Hematopoietic multipotent progenitor cell (in vitro differentiated cells): ENCODE measurements at places on chromosomes 5 and 9. TPM values are rescaled to one million over a fixed set of nuclear protein-coding genes. Genes with fewer than 3 reads are reported as not detected.
A peak's percentile ranks its signal among the peaks of the same experiment; 100 is the strongest.

- DNase-seq: peak; percentile 59
Observed at GRCh38 chr5:59506285-59506877, 387.1 kb downstream of the PDE4D start.

- no peak for DNase-seq
Observed at GRCh38 chr5:99543841-99544240, 615.0 kb upstream of the CHD1 start.

DNA sequence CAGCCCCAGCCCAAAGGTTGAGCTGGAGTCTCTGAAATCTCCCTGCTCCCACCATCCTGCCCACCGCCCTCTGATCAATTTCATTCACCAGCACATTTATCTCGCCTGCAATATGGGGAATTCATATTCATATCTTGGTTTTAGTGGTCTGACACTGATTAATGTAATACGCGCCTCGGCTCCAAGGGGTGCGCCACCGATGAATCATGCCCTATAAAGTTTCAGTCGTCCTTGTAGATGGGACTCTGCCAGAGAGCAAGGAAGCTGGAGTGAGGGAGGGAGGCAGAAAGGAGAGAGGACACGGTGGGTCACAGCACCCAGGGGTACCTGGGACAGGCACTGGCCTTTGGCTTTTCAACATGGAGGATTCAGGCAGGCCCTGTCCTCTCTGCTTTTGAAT is 8.9 kb downstream of the IRX1 start:
- DNase-seq: no peak

GRCh38 chr5:82424211-82424610 is 146.1 kb upstream of the RPS23 start:
- no peak for DNase-seq

DNA sequence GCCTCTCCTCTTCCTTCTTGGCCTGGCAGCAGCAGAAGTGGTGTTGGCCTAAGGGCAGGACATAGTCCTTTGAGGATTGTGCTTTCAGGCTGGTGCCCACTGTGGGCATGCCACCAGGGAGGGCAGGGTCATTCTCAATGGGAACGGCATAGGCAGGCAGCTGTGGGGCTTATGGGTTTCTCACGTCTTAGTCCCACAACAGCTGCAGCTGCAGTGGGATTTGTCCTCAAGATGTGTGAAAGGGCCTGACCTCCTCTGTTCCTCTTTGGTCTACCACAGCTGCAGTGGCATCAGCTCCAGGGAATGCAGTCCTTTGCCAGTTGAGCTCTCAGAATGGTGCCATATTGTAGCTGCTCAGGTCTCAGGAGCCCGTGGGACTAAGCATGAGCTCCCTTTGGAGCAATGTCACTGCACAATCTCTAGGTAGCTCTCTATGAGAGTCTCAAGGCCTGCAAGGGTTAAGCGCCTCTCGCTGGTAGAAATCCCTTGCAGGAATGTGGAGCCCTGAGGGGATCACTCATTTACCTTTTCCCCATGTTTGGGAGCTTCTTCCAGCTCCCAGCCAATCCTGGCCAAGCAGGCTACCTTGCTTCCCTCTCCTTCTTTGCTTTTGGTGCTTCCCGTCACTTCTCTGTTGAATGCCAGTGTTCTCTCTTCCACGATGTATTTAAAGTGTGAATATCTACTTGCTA is 104.8 kb downstream of the GNA14 start:
- DNase-seq: no peak

Gene CEP78
- 8.6 TPM for total RNA-seq
